ENCODE measurements at places on chromosomes 1 and 21.
A peak's percentile ranks its signal among the peaks of the same experiment; 100 is the strongest.

DNA sequence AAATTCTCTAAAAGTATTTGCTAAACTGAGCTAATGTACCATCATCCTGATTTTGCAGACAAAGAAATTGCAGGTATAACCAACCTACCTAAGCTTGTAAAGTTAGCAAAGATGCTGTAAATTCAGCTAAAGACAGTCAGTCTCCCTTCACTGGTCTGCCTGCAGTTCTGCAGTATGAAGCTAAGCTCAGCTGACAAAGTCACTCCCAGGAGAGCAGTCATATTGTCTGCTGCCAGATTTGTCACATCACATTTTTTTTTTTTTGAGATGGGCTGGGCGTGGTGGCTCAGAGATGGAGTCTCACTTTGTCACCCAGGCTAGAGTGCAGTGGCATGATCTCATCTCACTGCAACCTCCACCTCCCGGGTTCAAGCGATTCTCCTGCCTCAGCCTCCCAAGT, 8.9 kb upstream of the CMPK1 start:
- DNase-seq = no peak

DNA sequence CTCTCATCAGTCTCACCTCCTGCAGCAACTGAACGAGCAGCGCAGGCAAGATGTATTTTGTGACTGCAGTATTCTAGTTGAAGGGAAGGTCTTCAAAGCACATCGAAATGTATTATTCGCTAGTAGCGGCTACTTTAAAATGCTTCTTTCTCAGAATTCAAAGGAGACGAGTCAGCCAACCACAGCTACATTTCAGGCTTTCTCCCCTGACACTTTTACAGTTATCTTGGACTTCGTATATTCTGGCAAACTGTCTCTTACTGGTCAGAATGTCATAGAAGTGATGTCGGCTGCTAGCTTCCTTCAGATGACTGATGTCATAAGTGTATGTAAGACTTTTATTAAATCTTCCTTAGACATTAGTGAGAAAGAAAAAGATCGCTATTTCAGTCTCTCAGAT, 53.7 kb downstream of the ZBTB8A start:
- DNase-seq = no peak

- no peak for DNase-seq
Measured at GRCh38 chr1:15937706-15938168, 38.2 kb downstream of the ZBTB17 start.

DNA sequence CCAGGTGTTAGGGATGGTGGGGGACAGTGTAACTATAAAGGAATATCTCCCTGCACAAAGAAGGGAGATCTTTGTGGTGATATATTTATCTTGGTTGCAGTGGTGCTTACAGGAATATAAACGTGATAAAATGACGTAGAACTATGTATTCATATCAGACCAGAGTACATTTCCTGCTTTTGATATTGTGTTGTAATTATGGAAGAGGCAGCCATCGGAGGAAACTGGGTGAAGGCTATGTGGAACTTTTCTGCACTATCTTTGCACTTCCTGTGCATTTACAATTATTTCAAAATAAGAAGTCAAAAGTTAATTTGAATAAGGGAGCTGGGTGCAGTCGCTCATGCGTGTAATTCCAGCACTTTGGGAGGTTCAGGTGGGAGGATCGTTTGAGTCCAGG, 37.6 kb downstream of the NDUFS5 start:
- no peak for DNase-seq

GRCh38 chr1:89978755-89979154, 16.2 kb upstream of the ZNF326 start:
- DNase-seq = no peak

GRCh38 chr1:225635649-225636048, 17.3 kb downstream of the ENAH start:
- DNase-seq = no peak

DNA sequence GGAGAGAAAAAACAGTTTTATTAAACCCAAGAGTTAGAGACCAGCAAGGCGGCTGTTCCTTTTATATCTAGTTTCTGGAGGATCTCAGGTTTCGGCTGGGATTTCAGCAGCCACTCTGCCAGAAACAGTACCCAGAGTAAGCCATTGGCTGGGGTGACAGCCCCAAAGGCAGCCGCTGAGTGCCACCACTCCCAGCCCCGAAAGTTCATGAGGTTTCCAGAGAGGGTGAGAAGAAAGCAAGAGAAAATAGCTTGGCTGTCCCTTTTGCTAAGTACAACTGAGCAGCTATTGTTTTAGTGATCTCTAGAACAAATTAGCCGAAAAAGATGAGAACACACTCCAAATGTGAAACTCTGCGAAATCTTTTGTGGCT, 1.2 kb downstream of the SH3BGR start:
- DNase-seq = no peak

DNA sequence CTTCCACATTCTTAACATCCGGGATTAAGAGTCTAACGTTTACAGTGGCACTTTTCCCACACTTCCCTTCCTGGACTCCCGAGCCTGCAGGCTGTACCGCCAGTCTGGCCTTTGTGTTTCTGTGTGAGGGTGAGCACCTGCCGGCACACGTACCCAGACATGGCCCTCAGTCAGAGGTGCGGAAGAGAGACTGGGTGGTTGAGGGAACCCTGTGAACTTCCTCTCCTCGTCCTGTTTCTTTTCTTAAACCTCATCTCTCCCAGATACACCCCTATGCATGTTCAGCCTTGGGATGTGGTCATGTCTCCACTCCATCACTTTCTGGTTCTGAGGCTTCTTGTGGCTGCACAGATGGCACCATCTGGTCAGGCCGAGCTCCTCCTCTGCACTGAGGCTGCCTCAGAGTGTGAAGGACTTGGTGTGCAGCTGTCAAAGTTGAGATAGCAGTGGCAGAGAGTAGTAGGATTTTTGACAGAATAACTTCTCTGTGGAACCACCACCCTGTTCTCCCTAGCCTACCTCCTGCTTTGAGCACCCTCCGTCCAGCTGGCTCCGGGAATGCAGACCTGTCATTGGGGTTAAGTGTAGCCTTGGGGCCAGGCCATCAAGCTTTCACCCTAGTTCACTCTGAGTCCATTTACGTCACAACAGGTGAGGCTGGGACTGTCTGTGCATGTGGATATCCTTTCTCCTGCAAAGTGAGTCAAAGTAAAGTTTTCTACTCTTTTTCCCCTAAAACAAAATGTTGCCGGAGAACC, 31.4 kb downstream of the VASH2 start:
- no peak for DNase-seq

DNA sequence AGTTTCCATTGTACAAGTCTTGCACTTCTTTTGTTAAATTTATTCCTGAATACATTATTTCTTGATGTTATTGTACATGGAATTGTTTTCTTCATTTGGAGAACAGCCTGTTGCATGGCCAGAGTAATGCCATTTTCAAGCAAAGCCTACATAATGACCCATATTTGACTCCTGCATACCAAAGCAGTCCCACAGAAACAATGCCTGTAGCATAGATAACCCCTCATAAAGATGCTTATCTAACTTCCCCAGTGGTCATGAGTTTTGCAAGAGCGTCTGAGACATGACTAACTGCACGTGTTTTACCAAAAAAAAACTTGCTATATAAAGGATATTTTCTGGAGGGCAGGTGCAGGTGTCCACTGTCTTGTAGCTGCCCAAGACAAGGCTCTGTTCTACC, 30.3 kb upstream of the RLF start:
- no peak for DNase-seq

DNA sequence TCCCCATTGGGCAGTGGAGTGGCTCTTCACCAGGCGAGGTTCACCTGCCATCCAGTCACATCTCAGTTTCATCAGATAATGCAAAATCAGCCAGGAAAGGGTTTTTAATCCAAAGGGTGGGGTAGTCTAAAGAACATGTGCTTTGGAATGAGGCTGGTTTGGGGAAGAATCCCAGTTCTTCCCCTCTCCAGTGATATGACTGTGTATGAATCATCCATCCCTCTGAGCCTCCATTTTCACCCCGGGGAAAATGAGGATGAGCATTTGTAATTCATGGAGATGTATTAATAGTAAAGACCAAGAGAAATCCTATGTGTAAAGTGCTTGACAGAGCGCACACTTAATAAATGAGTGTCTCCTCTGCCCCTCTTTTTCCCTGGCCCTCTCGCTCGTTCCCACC, 215.1 kb upstream of the FGGY start:
- no peak for DNase-seq

DNA sequence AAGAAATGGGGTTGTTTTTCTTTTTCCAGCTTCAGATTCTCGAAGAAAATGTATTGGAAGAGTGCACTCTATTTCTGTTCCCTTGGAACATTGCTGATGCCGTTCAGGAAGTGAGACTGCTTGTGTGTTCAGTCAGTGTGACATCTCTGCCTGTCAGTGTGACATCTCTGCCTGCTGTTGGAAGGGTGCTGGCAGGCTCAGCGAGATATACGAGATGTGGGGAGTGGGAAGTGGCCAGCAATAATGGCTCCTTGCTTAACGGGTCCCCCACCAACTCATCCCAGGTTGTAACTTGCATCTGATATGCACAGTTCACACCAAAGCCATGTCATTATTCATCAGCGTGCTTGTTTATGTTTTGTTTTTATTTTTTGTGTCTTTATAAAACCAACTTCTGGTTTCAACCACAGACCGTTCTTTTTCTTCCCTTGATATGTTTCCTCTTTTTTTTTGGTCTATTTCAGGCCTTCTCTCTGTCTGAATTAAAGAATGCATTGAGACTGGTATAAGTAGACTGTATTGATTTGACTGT, 145.4 kb downstream of the GALNT2 start:
- no peak for DNase-seq

DNA sequence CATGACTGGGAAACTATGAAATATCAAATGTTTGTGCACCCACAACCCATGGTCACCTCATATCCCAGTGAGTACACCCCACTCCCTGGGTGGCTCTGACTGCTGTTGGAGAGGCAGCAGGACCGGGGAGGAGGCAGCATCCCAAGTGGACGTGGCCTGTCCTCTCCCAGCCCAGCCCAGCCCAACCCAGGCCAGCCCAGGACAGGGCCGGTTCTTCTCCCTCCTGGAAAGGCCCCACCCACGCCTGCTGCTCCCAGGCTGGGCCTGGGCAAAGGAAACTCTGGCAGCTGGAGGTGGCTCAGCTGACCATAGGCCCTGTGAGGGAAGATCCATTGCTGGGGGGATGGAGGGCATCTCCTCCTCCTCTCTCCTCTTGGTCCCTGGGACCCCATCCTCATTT, 19.1 kb downstream of the MATN1 start:
- DNase-seq = no peak

DNA sequence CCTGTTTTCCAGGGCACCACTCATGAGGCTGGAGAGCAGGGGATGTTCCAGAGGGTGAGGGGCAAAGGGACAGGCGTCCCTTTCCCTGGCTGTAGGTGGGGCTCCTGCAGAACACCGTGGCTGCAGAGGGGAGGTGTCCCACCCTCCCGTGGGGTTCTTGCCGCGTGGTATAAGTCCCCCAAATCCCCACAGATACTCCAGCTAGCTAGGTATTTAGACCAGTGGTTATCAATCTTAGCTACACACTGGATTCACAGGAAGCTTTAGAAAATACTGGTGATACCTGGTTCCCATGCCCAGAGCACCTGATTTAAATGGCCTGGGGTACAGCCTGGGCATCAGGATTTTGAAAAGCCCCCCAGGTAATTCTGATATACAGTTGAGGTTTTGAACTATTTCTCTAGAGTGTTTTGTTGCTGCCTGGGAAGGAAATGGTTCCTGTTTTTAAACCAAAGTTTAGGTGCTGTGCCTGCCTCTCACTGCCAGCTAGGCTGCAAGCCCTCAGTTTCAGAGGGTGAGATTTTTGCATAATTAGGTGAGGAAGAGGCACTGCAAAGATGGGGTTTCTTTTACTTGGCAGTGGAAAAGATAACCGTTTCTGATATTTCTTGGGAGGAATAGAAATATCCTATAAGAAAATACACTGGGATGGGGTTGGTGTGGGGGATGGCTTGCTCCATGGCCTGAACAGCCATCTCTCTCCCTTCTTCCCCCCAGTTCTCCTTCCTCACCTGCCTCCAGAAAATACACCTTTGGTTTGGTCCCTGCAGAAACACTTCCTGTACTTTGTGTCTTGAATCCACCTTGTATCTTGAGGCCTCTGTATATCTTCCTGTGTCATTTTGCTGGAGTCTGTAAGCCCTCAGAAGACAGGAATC, 51.7 kb downstream of the RASSF5 start:
- no peak for DNase-seq

DNA sequence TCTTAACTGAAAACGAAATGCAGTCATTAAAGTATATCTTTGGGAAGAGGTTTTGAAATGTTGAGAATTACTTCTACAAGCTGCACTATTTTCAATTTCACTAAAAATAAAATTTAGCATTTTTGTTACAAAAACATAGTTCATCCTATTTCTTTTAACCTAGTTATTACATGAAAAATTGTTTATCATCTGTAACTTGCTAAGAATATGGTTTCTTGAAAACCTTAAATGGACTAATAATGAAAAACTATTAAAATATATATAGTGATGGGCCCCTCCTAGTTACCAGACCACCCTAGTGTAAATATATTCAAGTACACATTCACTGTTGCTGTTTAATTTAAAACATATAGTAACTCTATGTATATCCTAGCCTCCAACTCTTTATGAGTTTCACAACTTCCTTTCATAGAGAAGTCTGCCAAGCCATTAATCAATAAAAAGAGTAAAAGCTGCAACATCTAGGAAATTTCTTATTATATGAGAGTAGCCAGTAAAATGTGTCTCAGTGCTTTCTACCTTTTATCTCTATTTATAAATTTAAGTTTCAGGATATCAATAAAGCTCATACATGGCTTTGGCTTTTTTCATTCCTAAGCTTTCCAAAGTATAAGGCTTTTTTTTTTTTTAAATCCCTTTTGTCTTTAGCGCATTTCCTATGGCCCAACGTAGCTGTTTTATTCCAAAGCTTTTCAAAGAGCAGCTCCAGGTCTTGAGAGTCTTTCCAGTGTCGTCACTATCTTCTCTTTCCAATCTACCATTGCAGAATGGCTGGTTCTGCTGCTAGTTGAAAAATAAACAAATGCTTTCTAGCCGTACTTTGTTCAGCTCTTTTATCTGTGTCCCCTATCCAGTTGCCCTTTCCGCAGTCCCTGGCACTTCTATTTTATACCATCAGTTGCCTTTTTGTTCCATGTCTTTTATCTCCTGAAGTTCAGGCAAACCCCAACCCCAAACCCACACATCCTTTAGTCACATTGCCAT, 6.5 kb downstream of the IRF2BP2 start:
- no peak for DNase-seq

DNA sequence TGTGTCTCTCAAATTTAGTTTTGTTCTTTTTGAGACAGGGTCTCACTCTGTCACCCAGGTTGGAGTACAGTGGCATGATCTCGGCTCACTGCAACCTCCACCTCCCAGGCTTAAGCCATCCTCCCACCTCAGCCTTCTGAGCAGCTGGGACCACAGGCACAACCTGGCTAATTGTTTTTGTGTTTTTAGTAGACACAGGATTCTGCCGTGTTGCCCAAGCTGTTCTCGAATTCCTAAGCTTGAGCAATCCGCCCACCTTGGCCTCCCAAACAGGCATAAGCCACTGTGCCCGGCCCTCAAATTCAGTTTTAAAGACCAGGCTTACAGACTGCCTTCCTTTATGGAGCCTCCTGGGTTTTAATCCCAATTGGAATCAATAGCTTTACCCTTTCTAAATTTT, 83.7 kb upstream of the SELENON start:
- DNase-seq = no peak

DNA sequence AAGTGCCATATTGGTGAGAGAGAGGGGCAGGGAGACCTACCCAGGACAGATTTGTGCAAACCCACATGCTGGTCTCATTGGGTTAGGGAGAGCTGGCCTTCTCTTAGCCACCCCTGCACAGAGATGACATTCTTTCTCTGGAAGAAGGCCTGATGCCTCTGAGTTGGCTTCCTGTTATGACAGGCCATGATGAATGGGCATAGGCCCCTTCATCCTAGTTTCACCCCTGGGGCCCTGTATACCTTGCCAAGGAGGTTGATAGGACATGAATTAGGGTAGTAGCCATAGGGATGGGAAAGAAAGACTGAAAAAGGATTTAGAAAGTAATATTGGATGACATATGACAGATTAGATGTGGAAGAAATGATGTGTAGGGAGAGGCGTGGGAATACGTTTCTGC, 46.6 kb downstream of the TENT5C start:
- peak; percentile 41 for DNase-seq
